ENCODE measurements at places on chromosomes 16 and 17.
A peak's percentile ranks its signal among the peaks of the same experiment; 100 is the strongest.

DNA sequence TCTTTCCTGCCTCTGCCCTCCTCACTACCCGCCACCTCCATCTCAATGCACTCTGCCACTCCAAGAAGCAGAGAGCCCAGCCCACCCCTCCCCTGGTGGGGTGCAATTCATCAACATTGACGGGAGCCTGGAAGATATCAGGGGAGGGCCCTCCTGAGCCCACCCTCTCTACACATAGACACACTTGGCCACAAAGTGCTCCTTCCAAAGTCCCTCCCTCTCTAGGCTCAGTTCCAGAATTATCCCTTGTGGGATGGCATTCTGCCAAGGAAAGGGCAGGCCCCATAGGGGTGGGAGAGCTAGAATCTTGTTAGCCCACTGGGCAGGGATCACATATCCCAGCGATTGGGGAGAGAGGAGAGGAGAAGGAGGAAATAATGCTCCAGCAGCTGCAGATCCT, 66.2 kb downstream of the TMEM132E start:
- DNase-seq: no peak

GRCh38 chr16:10827691-10828341, 9.2 kb upstream of the TVP23A start:
- DNase-seq: peak; percentile 71

- DNase-seq: no peak
Measured at GRCh38 chr17:66276328-66276937, 26.0 kb upstream of the PRKCA start.

DNA sequence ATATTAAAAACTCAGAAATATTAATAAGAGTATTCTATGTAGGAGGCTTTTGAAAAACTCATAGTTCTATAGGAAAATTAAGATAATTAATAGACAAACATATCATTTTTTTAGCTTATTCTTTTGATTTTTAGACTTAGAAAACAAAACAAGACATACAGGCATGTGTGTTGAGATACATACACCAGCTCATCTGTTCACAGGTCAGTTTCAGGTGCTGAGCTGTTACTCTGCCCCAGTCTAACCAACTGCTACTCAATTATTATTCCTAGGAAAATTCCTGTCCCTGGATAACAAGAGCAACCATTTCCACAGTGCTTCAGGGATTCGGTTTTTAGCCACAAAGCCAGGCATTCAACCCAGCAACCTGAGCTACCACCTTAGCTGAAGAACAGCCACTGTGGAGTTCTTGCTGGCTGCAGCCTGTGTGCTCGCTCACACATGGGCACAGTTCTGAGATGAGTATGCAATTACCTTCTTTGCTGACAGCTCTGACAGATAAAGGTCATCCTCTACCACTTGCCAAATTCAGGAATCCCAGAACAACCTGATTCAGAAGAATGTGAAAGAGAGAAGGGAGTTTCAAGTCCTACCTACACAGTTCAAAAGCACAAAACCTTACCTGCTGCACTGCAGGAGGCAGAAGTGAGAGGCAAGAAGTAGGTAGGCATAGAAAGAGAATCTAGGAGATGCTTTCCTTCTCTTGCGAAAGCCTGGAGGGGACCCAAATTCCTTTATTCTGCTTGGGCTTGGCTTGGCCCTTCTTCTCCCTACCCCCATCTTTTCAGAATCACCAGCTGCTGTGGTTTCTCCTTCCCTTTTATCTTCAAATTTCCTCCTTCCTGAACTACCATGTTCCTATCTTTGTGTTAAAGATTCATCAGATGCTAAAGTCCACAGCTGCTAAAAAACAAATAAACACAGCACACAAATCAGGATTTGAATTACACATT, 62.7 kb downstream of the TEX2 start:
- DNase-seq: no peak

- DNase-seq: no peak
Measured at GRCh38 chr16:79912592-79913310, 312.2 kb upstream of the MAF start.

GRCh38 chr17:73571511-73572130, 72.6 kb downstream of the SDK2 start:
- no peak for DNase-seq

DNA sequence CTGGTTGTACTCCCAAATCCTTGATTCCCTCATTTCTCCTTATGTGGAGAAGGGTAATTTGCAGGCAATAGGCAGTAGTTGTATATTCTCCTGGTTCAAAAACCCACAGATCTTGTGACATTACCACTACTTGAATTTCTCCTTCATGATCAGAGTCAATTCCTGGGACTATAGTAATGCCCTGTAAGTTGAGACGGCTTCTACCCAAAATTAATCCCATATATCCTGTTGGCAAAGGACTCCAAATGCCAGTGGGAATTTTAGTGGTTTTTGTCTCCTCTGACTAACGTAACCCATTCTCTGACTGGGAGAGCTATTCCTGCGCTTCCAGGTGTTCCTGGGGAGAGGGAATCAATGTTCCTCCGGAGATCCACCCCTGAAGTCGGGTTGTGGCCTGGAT, 11.6 kb upstream of the ZNF689 start:
- peak; percentile 75 for DNase-seq

DNA sequence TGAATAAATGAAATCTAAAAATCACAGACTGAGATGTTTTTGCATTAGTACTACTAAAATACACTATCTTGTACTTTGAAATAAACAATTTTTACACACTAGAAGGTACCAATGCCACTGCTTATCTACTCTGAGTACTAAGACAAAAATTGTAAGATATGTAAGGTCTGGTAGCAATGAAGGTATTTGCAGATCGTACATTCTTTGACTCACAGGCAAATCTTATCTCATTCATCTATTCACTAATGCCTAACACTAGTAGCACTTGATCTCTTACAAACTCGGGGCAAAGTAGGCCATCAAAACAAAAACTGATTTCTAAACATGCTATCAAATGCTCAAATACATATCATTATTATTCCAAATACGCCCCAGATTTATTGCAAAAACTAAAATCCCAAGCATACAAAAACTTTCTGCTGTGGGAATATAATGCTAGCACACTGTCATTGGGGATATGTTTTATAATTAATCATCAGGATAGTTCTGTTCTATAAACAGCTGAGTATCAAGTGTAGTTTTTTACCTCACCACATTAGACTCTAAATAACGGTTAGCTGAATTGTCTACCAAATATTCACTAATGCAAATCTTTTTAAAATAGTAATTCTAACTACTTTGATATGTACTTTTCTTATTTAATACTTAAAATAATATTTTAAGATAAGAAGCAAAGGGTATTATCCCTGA, 68.0 kb downstream of the MED13 start:
- DNase-seq: no peak

- no peak for DNase-seq
Measured at GRCh38 chr17:5044630-5045029, 9.4 kb upstream of the SLC52A1 start.

DNA sequence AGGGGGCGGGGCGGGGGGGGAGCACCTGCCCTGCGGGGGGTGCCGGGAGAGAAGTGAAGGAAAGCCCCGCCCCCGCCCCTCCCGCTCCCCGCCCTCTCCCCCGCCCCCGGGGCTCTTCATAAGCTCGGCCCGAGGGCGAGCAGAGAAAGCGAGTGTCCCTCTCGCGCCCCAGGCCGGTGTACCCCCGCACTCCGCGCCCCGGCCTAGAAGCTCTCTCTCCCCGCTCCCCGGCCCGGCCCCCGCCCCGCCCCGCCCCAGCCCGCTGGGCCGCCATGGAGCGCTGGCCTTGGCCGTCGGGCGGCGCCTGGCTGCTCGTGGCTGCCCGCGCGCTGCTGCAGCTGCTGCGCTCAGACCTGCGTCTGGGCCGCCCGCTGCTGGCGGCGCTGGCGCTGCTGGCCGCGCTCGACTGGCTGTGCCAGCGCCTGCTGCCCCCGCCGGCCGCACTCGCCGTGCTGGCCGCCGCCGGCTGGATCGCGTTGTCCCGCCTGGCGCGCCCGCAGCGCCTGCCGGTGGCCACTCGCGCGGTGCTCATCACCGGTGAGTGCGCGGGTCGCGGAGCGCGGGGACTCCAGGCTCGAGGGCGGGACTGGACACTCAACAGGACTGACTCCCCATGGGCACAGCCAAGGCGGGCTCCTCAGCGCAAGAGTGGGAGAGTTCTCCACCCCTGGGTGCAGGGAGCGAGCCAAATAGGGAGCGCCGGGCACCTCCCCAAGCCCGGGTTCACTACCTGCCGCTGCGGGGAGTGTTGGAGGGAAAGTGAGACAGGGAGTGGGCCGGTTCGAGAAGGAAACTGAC, at the start of gene HSD11B2:
Gene HSD11B2 (plus strand): TSS at position 145 of the 798 bp plus-strand sequence. CDS start 128 bp downstream, at position 273.
- no peak for DNase-seq

DNA sequence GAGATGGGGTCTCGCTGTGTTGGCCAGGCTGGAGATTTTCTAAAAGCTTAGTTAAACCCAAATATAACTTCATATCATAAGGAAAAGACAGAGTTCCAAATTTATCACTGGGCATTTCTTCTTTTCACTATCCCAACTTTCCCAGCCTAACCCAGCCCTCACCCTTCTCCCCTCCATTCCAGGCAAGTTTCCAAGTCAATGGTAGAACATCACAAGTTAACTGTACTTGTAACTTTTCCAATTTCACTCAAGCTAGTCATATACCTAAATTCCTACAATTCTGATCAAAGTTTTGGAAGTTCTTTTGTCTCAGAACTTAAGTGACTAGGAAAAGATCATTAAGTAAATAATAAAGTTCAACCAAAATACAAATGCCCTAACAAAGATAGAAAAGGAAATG, 61.2 kb downstream of the USP32 start:
- DNase-seq: no peak

Measured in AG09309 (cell line).